Stimulated activated CD8-positive, alpha-beta memory T cell treated with anti-CD3 and anti-CD28 coated beads, Interleukin-2, amount 100 ng/mL, for 48 hours (primary cell): ENCODE measurements at places on chromosomes 4 and X.

DNA sequence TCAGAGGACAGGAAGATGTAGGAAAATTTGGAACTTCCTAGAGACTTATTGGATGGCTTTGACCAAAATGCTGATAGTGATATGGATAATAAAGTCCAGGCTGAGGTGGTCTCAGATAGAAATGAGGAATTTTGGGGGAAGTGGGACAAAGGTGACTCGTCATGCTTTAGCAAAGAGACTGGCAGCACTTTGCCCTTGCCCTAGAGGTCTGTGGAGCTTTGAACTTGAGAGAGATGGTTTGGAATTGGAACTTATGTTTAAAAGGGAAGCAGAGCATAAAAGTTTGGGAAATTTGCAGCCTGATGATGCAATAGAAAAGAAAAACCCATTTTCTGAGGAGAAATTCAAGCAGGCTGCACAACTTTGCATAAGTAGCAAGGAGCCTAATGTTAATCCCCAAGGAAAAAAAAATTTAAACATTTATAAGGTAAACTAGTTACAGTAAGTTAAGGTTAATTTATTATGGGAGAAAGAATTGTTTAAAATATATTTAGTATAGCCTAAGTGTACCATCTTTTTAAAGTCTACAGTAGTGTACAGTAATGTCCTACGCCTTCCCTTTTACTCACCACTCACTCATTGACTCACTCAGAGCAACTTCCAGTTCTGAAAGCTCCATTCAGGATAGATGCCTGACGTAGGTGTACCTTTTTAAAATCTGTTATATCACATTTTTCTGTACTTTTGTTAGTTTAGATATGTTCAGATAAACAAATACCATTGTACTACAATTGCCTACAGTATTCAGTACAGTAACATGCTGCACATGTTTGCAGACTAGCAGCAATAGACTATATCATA lies 101.2 kb downstream of the FAM13A start:
- no peak for DNase-seq

- DNase-seq: no peak
These were observed 46.5 kb downstream of the TMA16 start for GRCh38 chr4:163540977-163541376.

DNA sequence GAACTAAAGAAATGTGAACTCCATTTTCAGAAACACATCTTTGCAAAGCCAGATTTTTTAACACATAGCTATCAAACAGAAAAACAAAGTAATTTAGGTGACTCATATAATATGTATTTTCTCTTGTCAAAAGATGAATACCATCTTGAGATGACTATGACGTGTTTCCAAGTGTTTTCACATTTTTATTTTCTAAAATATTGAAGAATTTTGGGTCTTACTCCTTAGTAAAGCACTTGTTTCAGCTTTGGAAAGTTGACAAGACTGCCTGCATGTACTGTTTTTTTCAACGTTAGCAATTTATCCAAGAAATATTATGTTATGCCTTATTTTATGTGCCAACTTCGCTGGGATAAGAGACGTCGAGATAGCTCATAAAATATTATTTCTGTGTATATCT lies 733.9 kb upstream of the EPHA5 start:
- DNase-seq: no peak

GRCh38 chr4:182644683-182645050 lies 272.5 kb downstream of the DCTD start:
- DNase-seq: no peak

- DNase-seq: no peak
These were observed 3.4 kb upstream of the AVPR2 start for GRCh38 chrX:153900831-153901752.
